ENCODE measurements at places on chromosomes 3 and 15.
A peak's percentile ranks its signal among the peaks of the same experiment; 100 is the strongest.

DNA sequence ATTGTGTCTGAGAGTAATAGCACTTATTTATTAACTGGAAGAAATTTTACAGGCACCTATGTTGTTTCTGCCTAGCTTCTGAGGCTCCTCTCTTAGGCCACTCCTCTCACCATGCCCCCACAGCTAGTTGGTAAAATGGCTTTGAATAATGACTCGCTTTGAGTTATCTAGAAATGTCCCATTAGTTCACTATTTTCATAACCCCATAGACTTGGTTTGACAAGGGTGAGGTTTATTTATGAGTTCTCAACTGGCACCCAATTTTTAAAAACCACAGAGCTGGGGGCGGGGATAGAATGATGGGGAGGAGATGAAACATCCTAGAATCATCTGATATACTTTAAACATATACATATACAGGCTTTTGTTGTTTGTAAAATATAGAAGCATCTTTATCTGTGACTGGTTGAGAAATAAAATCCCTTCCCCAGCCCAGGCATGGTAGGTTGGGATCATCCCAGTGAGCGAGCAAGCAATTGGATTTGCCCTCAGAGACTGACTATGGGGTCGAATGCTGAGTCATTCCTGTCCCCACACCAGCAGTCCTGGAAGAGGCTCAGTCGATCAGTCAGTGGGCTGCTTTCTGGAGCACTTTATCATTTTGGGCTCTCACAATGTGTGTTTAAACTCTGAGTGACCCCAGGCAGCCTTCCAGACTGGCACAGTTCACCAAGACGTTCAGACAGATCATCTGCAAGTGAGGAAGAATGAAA lies 60.2 kb upstream of the TSEN2 start:
- DNase-seq = no peak

- DNase-seq = no peak
Observed at GRCh38 chr3:162338514-162338913, 841.9 kb downstream of the OTOL1 start.

DNA sequence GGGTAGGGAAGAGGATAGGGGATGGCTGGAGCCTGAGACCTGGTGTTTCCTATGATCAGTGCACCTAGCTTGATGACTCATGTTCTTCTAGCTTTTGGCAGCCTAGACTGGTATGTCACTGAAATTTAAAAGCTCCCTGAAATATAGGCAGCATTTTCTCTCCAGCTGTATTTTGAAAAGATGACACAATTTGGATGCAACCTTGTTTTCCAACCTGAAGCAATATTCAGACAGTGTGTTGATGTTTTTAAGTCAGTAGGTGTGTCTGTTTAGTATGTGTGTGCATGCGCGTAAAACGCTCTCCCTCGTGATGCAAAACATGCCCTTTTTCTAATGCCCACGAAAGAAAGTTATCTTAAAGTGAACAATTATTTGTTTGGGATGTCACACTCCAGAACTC lies 58.5 kb downstream of the RPL22L1 start:
- DNase-seq = no peak

- DNase-seq = no peak
Observed at GRCh38 chr3:155184011-155184410, 103.9 kb downstream of the MME start.

DNA sequence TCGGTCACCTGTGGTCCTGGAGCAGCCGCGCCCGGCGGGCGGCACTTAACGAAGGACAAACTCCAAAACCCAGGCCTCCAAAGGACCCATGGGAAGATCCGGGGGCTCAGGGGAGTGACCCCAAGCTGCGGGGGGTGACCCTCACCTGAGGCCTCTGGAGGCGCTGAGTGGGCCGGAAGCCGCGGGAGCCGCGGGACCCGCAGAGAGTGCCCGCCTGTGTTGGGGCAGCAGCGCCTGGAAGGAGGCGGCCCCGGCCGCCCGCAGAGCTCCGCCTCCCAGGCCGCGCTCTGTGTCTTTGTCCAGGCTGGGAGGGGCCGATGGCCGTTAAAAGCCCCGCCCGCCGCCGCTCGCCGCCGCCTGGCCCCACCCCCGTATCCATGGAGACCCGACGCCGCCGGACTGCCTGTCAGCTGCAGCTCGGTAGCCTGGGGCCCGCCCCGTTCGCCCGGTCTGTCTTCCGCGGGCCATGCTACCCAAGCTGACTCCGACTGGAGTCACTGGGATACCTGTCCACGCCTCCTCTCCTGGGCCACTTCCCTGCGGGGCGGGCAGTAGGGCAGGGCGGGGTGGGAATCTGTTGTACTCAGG lies 15.3 kb upstream of the FANCD2 start:
- DNase-seq = peak; percentile 85

DNA sequence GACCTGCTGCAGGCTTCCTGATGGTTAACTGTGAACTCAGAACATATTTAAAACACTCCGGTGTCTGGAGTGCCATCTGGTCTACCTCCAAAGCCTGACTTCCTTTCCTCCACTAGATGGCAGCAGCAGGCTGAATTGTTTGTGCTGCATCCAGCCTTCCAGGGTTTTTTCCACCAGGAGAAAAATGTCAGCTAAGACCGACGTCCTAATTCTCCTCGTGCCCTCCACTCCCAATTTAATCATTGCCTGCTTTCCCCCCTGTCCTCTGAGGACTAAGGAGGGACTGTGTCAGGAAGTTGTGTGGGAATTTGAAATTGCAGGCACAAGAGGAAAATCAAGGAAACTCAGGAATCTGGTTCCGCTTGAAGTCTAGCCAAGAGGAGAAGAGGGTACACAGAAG lies 165.2 kb upstream of the UMPS start:
- DNase-seq = peak; percentile 59

GRCh38 chr15:32671339-32672325 lies 30.1 kb downstream of the SCG5 start:
- no peak for DNase-seq

GRCh38 chr15:96969732-96970710 lies 639.5 kb downstream of the NR2F2 start:
- no peak for DNase-seq

GRCh38 chr3:86594838-86595237 lies 396.1 kb downstream of the VGLL3 start:
- no peak for DNase-seq

GRCh38 chr3:40770061-40770460 lies 245.3 kb downstream of the ZNF621 start:
- DNase-seq = peak; percentile 11

GRCh38 chr3:108555966-108556581 lies 33.2 kb downstream of the CIP2A start:
- no peak for DNase-seq

- no peak for DNase-seq
Observed at GRCh38 chr3:39148435-39149058, 4.8 kb downstream of the CSRNP1 start.

DNA sequence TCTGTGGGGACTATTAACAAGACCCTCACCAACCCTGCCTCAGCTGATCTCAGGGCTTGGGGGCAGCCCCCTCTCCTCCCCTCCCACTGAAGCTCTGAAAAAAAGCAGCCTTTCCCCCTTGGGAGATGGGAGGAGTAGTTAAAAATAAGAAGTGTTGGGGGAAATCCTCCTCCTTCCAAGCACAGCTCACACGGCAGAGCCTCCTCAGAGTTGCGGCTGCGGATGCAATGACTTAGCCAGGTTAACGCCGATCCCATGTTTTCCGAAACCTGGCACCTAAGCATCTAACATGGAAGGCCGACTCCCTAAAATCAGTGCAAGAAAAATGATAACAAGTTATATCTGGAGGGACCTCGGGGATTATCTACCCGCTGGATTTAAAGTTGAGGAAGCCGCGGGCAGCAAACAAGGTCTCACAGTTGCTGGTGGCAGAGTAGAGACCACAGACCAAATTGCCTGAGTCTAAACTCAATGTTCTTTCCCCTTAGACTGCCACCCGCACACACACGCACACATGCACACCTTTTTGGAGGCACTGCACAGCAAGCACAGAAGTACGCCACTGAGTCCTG lies 1.1 kb upstream of the TPM1 start:
- no peak for DNase-seq

DNA sequence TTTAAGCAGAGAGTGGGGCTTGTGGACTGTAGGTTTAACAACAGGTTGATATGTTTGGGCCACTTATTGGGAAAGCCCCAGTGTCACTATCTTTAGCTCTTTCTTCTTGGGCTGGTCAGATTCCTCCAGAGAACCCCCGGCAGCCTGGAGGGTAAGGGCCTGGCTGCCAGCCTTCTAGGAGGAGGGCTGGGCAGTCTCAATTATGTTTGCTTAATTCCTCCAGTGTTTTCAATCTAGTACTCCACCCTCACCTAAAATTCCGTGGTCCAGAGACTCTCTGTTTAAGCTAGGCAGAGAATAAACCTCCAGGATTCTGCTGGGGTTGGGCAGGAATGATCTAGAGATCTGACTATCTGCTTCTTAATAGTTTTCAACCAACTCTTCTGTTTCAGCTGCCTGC lies 5.3 kb downstream of the ASB14 start:
- no peak for DNase-seq

- no peak for DNase-seq
Observed at GRCh38 chr3:139455855-139456254, 20.5 kb downstream of the RBP2 start.

DNA sequence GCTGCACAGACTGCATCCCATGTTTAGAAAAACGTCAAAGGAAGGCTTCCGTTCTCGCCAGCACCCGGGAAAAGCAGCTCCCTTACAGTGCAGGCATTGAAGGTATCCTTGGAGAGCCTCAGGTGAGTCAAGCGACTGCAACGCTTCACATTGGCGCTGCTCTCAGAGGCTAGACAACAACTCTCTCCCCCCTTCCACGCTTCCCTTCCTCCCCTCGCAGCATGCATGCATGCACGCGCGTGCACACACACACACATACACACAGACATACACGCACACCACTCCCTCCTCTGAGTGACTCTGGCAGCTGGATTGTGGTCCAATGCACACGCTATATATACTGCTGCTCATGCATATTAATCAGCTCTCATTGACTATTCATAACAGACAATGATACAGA lies 191.1 kb downstream of the PDZRN3 start:
- no peak for DNase-seq

GRCh38 chr3:58055314-58055713 lies 47.1 kb downstream of the FLNB start:
- no peak for DNase-seq

DNA sequence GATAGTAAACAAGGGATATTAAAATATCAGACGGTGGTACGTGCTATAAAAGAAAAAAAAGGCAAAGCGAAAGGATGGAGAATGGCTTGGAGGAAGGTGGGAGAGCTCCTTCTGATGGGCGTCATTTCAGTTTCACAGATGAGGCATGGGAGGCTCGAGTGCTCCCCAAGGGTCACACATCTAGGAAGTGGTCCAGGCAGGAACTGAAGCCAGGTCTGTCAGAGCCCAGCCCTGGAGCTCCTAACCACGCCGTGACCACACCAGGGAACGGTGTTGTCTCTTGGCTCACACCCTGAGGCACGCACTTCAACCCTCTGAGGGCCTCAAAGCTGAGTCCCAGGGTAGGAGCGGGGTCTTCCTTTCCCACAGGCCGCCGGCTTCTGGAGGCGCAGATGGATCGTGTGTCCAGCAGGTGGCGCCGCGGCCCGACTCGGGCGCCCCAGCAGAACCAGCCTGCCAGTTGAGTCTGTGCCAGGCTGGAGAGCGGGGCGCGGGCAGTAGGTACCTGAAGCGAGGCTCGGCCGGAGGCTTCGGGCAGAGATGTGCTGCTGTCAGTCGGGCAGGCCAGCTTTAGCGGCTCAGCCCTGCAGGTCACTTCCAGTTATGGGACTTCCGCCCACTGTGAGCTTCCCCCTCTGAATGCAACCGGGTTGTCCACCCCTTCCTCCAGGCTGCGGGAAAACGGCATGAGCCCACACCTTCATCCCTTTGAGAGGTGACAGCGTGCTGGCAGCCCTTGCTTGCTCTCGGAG lies 68.1 kb downstream of the SLC6A1 start:
- DNase-seq = peak; percentile 75

- no peak for DNase-seq
Observed at GRCh38 chr3:182886497-182886896, 93.2 kb downstream of the ATP11B start.

GRCh38 chr3:46356909-46357308 lies 3.0 kb downstream of the CCR2 start:
- no peak for DNase-seq

DNA sequence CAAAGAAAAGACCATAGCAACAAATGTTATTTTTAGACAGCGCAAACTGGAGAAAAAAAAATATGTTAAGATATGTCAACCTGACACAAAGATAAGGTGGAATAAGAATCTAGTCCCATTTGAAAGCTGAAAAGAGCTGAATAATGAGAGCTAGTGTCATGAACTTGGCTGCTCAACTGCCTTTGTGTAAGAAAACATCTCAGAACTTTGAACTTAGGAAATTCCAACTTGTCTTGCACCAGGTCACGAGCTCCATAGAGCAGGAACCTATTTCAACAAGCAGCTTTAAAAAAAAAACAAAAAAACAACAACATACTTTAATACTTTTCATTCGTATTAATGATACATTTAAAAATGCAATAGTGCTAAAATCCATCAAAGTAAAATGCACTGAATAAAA lies 79.5 kb downstream of the ZNF280D start:
- DNase-seq = no peak

DNA sequence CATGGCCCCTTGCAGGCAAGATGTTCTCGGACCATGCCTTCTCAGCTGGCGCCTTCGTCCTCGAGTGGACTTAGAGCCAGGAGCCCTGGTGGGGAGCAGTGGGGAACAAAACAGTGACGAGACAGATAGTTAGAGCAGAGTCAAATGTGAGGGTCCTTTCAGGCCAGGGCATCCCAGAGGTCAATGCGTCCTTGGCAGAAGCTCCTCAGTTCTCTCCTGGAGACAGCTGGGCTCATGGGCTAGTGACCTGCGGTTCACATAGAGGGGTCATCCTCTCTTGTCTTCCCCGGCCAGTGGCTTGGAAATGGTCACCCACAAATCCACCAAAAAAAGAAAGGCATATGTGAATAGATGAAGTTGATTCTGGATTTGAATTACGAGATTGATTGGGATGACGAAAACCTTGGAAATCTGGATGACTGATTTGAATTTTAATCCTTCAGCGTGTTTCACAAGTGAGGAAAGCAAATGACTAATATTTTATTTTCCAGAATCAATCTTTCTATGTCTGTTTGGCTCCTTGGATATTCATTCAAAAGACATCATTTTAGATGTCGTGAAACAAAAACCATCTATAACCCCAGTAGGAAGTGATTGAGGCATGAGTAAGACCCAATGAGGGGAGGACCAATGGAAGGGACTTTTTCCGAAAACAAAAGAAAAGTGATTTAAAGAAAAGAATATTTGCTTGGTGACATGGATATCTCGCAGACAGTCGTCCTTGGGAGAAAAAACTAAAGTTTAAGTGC lies 84.5 kb downstream of the ASB7 start:
- no peak for DNase-seq

Measured in frontal cortex (tissue), 4 donors.